ENCODE measurements at places on chromosomes 3 and 15.

DNA sequence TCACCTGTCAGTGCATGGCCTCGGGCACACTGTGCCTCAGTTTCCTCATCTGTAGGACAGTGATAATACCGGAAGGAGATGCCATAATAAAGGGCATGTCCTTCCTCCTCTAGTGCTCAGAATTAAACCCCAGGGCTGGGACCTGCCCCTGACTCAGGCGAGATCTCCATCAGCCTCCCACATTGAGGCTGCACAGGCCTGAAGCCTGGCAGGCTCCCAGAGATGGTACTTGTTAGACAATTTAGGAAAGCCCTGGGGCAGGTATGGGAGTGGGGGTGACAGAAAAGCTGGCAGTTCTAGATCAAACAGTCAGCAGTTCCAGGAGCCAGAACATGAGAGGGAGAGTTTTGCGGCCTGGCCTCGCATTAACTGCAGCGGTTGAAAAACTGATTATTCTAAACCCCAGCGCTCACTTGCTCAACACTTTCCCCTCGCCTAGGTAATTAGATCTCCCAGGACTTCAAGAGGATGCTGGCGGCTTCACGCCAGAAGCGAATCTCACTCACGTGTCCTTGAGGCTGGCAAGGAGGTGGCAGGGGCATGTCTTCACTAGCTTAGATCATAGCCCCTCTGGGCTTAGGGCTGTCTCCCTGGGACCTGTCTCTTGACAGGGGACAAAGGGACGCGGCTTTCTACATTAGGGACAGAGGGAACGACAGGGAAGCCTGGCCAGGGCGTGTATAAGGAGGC, 73.1 kb downstream of the ATP2B2 start:
- no peak for DNase-seq

DNA sequence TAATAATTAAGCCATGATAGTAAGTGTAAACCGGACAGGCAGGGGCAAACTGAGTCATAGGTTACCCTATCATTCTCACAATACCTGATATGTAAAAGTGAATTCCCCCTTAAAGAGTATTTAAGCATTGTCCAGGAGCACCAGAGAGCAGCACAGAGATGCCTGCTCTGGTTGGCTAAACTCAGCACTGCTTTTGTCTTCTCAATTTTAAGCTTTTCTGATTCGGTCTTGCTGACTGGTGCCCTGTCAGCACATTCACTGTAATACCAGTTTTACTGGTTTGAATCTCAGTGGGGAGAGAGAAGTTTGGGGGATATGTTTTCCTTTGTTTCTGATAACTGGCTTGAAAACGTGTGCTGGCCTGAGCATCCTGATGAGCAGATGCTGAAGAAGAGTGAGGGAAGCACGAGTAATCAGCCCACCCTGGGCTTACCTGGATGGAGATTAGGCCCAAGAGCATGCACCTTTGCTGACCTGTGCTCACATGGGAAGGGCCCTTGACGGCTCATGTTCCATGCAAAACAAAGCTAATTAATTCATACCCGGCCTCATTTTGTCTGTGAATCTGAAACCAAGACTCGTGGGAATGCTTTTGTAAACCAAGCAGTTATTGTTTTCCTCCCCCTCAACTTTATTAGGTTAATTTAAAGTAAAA, 208.5 kb upstream of the MRPL3 start:
- no peak for DNase-seq

- DNase-seq, result no peak
Measured at GRCh38 chr15:73460662-73461061, 17.7 kb downstream of the REC114 start.

DNA sequence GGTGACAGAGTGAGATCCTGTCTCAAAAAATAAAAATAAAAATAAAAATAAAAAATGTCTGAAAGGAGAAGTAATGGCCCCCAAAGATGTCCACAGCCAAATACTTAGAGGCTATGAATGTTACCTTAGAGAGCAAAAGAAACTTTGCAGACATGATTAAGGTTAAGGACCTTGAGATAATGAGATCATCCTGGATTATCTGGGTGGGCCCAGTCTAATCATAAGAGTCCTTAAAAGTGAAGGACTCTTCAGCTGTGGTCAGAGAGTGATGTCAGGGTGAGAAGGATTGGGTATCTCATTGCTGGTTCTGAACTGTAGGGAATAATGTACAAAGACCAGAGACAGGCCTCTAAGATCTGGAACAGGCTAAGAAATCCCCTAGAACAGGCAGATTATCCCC, 84.9 kb upstream of the POU1F1 start:
- no peak for DNase-seq

DNA sequence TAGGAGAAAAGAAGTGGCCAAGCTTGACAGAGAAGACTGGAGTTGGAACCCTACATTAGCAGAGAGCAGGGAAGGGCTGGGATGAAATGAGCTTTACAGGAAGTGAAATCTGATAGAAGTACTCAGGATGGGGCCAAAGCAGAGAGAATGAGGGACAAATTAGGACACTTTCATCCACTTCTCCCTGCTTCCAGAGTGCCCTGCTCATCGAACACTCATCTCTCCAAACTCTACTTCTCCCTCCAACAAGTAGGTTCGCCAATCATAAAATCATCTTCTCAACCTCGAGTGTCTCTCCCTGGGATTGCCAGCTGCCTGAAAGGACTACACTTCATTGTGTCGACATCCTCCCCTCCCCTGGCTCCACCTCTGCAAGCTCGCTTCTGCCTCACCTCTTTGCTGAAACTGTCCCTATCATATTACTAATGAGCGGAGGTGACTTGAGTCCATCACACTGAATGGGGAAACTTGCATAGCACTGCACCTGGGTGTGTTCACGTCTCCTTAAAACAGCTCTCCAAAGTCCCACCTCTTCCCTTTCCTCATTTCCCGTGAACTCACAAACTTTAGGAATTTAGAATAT, 365.8 kb downstream of the FOXP1 start:
- no peak for DNase-seq

DNA sequence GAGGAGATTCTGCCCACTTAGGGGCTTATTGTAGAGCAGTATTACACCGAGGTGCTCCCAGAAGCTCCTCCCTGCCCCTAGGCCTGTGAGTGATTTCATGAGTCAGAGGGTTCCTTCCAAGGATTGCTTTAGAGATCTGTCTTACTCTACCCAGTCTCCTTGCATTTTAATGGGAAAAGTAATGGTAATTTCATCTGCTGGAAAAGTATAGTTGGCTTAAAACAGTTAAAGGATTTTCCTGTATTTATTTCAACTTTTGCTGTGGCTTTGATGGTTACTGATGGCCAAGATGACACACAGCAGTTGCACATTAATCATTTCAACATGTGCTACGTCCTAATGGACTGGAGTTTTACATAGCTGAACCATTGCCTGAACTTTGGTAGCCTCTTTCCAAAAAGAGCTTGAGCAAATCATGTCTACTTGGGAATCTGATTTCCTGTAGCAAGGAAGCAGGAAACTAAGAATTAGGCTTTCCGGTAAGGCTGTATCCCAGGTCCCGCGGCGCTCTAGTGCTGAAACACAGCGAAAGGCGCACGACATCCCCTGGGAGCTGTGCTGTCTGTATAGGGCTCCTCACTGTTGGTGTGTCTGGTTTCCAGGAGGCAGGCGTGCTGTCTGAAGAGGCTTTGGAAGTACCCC, 9.2 kb upstream of the PGPEP1L start:
- no peak for DNase-seq

DNA sequence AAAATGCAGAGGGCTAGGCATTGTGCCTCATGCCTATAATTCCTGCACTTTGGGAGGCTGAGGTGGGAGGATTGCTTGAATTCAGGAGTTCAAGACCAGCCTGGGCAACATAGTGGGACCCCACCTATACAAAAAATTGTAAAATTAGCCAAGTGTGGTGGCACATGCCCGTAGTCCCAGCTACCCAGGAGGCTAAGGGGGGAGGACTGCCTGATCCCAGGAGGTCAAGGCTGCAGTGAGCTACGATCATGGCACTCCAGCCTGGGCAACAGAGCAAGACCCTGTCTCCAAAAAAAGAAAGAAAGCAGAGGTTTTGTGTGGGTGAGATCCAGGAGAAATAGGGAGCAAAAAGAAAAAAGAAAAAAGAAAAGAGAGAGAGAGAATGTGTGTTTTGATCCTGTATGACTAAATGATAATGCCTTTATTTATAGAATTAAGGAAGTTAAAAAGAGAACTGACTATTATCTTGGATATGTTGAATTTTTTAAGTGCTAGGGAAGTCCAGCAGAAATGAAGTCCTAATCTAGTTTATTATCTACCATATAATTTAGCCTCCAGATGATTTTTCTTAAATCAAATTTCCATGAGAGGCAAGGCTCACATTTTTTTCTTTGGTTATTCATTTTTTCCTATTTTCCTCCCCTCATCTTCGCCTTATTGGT, 4.8 kb downstream of the TTBK2 start:
- DNase-seq, result no peak

DNA sequence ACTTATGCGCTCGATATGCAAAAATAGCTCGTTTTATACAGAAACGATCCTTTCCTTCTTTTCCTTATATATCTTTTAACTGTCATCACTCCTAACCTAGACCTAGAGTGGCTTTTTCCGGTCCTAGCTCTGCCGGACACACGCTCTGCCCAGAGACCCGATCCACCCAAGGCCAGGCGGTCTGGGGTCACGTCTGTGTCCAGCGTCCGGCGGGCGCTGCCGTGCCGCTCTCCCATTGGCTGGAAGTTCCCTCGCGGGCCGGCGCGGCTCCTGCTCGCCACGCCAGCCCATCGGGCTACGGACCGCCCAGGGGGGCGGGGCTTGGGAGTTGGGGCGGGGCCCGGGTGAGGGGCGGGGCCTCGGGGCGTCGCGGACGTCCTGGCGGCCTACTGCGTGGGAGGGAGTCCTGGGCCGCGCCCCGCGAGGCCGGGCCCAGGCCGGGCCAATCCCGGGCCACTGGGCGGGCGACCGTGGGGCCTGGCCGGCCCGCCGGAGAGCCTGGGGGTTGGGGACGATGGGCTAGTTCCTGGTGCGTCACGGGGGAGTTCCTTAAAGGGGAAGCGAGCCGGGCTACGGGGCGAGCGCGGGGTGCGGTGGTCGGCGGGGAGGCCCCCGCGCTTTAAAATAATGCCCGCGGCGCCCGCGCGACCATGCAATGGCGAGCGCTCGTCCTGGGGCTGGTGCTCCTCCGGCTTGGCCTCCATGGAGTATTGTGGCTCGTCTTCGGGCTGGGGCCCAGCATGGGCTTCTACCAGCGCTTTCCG, at the start of gene EDEM1:
EDEM1 (plus strand) TSS at position 552 of the 764 bp plus-strand sequence; CDS start at position 651, 99 bp downstream.
- DNase-seq, result peak; percentile 84

DNA sequence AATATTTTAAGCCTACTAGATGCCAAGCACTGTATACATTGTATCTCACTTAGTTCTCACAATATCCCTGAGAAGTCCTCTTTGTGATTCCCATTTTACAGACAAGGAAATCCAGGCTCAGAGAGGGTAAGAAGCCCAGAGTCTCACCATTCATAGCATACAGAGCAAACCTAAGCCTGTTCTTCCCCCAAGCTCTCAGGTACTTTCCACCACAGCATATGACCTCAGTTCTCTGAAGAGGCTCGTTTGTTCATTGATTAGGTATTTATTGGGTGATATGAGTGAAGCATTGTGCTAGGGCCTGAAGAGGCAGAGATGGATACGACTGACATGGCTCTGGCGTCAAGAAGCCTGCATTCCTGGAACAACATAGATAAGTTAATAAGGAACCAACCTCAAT, 310.9 kb upstream of the UMPS start:
- no peak for DNase-seq

DNA sequence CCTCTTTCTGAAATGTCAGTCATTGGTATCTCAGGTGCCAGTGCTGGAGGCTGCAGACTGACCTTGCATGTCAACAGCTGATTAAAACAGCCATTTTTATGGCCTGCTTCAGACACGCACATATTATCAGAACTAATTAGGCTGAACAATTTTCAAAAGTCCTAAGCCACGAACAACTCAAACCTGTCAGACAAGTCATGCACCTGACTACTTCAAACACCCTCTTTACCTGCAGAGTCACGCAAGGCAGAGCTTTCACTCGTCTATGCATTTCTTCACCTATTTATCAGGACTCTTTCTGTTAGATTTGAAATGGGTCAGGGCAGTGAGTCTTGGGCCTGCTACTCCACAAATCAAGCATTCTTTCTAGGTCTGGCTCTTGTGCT, 26.7 kb downstream of the CLK3 start:
- no peak for DNase-seq

DNA sequence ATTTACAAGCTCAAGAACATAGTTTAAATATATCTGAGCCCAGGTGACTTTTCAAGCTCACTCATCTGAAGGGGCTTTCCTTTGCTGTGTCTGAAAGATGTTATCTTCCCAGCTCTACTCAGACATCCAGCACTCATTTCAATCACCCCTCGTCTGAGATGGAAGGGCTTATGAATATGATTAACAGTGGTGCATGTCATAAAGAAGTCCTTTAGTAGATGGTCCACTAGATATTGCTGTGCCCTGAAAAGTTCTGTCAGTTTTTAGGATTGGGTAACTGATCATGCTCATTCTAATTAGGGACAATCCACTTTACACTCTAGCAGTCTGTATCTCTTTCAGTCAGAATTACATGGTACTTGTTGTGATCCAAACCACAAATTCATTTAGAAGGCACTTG, 28.3 kb downstream of the RETNLB start:
- DNase-seq, result no peak

Data from stimulated activated CD4-positive, alpha-beta T cell treated with anti-CD3 and anti-CD28 coated beads, Interleukin-2, amount 100 ng/mL, for 4 hours (primary cell).